Tibial artery (tissue), 4 donors: ENCODE measurements at places on chromosomes 6 and 20.

DNA sequence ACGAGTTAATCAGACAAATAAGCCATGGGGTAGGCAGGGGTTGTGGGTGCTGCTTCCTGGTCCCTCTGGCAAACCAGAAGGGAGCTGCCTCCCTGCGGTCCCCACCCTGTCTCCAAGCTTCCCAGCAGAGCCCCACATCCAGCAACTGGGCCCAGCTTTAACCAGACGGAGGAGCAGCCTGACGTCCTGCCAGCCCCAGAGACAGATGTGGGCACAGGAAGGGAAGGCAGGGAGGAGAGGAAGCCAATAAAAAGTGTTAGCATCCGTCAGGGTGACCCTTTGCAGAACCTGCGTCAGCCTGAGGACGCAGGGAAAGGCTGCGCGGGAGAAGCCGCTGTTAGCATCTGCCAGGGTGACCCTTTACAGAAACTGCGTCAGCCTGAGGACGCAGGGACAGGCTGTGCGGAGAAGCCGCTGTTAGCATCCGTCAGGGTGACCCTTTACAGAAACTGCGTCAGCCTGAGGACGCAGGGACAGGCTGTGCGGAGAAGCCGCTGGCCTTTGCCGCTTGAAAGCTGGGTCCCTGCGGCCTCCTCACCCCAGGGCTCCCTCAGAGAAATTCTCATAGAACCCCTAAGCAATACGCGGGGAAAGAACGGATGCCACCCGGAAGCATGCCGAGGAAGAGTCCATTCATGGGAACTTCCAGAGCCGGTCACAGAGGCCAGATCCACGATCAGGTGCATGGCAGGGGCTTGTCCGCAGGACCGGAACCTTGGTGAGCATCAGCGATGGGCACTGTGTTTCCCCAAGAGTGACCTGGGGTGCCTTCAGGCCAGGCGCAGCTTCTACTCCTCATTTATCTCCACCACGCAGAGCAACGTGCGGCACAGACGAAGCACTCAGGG, 15.9 kb downstream of the DLL1 start:
- DNase-seq, result no peak

- DNase-seq, result peak; percentile 73
Observed at GRCh38 chr6:83467620-83468036, 36.8 kb upstream of the ME1 start.

GRCh38 chr6:64815718-64816117, 891.3 kb downstream of the EYS start:
- no peak for DNase-seq

DNA sequence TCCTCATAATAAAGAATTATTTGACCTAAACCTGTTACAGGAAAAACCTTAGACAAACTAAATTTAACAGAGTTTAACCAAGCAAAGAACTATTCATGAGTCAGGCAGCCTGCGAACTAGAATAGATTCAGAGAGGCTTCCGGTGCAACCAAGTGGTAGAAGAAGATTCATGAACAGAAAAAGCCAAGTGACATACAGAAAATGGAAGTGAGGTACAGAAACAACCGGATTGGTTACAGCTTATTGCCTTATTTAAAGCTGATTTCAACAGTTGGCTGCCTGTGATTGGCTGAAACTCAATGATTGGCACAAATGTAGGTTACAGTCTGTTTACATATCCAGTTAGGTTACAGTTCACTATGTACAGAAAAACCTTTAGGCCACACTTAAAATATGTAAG, 10.1 kb downstream of the PPP1R3G start:
- no peak for DNase-seq

DNA sequence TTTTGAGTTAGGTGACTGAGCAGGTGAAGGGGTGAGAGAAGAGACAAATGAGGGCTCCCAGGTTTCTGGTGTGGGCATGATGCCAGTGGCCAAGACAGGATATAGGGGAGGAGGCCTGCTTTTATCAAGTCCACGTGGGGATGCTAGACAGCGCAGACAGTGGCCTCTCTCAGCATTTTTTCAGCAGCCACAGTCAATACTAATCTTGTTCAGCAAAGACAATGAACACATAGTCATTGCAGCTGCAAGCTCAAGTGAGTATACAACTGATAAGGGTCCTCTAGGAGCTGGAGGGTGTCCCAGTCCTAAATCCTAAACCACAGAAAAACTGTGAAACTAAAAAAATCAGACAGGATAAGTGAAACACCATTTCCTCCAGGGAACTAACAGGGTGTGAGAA, 48.6 kb downstream of the UQCC1 start:
- DNase-seq, result no peak

GRCh38 chr6:147689398-147689797, 180.9 kb downstream of the SAMD5 start:
- DNase-seq, result no peak

DNA sequence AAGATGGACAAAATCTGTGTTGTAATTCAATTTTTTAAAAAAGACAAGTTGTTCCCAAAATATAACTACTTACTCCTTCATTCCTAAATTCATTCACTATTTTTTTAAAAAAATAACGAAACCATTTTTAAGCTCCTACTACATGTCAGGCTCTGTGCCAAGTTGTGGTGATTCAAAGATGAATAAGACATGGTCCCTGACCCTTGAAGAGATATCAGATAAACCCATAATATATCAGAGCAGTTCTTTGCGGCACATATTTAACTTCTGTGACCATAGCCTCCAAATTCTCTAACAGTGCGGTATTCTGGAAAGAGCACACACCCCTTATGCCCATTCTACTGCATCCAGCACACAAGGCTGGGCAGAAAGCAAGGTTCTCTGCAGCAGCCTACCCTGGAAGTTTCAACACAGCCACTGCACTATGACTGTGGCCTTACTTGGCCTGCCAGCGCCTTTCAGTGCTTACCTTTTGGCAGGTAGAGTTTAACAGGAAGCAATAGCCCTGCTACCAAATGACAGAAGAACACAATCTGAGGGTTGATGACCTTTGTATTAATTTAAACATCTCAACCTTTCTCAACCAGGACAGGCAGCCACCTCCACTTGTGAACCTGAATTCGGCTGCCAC, 406.5 kb downstream of the BTBD9 start:
- DNase-seq, result no peak

- no peak for DNase-seq
Observed at GRCh38 chr20:4722993-4723392, 1.3 kb downstream of the PRND start.

DNA sequence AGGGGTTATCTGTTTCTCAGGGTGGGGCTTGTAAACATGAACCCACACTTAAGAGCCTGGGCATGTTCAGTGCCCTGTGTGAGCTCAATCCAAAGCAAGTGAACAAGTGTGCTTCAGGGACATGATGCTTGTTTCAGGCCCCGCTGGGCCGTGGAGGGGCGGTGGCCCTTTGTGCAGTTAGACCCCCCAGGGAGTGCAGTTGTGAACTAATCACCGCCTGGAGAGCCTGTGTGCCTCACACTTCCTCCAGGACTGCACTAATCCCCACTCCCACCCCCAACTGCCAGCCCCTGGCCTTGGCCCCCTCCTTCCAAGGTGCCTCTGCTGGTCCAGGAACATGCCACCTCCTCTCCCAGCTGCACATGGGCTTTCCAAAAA, 58.1 kb downstream of the RREB1 start:
- DNase-seq, result no peak
